ENCODE measurements at places on chromosomes 7 and 10. TPM values are rescaled to one million over a fixed set of nuclear protein-coding genes. Genes with fewer than 3 reads are reported as not detected.

BAIAP2L1 gene
- not detected for total RNA-seq

DNA sequence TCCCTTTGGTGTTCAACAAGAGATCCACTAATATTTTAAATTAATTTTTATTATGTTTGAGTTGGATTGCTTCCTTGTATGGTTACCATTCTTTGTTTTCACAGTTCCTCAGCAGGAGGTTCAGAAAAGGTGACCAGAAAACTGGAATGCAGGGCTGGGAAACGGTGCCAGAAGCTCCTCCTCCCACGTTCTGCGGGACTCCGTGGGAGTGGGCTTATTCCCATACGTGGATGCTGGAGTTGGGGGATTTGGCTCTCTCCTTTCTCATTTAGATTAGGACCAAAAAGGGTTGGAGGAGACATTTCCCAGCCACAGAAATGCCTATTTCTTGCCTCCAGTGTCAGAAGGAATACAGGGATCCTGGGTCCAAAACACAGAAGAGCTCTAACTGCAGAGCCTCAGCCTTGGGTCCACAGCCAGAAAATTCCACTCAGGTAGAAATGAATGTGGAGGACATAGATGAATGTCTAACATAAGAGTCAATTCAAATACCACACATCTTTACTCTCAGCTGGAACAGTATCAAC lies 56.0 kb downstream of the SORBS1 start:
- DNase-seq = no peak

DNA sequence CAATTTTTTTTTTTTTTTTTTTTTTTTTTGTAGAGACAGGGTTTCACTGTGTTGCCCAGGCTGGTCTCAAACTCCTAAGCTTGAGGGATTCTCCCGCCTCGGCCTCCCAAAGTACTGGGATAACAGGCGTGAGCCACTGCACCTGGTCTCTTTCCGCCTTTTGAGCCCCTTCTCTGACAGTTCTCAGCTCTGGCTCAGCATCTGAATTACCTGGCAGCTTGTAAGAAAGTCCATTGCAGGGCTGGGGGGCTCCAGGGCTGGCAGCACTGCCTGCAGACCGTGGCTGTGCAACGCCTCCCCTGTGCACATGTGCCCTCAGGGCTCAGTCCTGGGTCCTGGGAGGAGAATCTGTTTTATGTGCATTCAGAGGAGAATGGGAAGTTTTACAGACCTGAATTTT lies 37.6 kb downstream of the VWA2 start:
- DNase-seq = no peak

- no peak for DNase-seq
Observed at GRCh38 chr7:43351683-43352082, 231.2 kb upstream of the STK17A start.

GRID2IP gene
- 0.45 TPM for total RNA-seq

CPA4 gene
- not detected for total RNA-seq

MMD2 gene
- total RNA-seq = not detected
